NCI-H1105 (cell line): ENCODE measurements at places on chromosomes 4 and X.

GRCh38 chr4:78706302-78706701 lies 69.8 kb upstream of the BMP2K start:
- no peak for DNase-seq

GRCh38 chr4:123553733-123554637 lies 157.4 kb downstream of the SPRY1 start:
- DNase-seq = no peak

- DNase-seq = no peak
Observed at GRCh38 chrX:111687305-111687704, 6.3 kb downstream of the ALG13 start.

DNA sequence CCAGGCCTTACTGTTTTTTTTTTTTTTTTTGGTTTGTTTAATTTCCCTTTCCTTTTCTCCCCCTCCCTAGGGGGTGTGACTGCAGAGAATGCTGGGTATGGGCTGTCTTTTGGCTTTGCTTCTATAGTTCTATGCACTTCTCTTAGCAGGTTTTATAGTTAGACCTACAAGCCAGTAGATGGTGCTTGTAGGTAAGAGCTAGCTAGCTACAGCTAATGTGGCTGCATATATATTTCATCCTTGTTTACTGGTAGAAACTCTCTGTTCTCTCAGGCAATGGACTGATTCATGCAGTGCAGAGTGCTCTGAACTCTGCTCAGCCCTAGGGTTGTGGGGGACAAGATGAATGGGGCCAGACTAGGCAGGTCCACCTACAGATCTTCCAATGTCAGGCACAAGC lies 246.4 kb downstream of the SH2D1A start:
- DNase-seq = no peak

DNA sequence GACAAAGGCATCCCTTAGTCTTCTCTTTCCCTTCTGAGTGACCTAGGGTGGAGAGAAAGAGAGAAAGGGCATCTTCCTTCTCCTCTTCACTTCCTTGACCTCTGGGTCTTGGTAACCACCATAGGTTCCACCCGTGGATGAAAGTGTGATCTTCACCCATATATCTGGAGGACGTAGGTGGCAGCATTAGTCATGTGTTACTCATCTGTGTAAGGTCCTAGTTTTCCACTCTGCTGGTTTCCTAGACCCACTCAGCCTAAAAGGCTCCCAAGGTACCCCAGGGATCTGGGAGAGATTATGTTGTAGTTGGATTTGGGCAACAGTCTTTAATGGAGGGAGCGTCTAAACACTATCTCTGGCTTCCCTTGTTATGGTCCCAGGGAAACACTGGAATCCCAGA lies 45.5 kb upstream of the RAB9B start:
- no peak for DNase-seq

- no peak for DNase-seq
Observed at GRCh38 chrX:48831136-48831908, 4.1 kb downstream of the PCSK1N start.

GRCh38 chr4:3498901-3499510 lies 33.2 kb downstream of the LRPAP1 start:
- DNase-seq = no peak

- DNase-seq = no peak
Observed at GRCh38 chrX:30690330-30690729, 37.1 kb downstream of the GK start.

DNA sequence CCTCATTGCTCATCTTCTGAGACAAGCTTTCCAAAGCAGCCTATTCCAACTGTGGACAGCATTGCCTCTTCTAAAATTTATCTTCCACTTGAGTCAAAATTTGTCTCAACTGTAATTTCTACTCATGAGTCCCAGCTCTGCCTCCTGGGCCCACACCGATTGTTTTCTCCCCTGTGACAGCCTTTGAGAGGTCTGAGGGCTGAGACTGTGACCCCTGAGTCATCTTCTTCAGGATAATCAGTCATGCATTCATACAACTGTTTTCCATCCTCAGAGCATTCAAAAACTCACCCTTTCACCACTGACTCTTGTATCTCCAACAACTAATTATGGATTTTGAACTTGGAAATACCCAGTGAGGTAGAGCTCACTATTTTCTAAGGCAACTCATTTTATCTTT lies 228.1 kb downstream of the EDA2R start:
- no peak for DNase-seq

DNA sequence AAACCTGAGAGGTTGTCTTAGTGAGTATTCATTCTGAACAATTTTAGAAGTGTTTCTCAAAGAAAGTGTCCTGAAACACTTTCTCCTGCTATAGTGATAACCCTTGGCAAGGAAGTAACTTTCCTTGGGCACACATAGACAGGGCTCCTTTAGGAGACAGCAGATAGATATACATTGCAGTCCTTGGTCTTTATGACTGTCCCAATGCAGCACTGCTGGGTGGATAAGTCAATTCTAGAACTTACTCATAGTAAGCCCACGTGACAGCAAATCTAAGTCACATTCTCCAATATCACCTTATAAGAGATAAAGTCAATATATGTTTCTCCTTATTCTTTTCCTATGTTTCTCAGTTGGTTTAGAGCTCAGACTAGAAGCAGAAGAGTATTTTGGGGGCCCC lies 46.7 kb downstream of the GPRASP3 start:
- DNase-seq = no peak

- DNase-seq = no peak
Observed at GRCh38 chrX:130196466-130196865, 24.7 kb downstream of the RAB33A start.

DNA sequence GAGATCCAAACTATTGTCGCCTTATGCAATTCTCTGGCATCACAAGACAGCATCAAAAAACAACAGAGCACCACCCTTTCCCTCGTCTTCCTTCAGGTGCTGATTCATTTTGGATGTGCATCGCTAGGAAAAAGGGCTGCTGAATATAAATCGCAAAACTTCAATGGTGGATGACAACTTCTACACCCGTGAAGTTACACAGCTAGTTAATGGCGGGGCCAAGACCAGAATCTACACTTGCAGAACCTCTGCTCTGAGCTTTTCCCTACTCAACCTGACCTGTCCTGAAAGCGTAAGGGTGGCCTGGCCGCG lies 674 bp downstream of the GNPDA2 start:
- DNase-seq = no peak

- DNase-seq = no peak
Observed at GRCh38 chr4:172698256-172698655, 470.4 kb upstream of the GALNT7 start.

- no peak for DNase-seq
Observed at GRCh38 chr4:132125131-132125530, 1024.0 kb upstream of the PCDH10 start.

GRCh38 chrX:122418758-122419157 lies 765.3 kb upstream of the GRIA3 start:
- DNase-seq = no peak

GRCh38 chr4:144970597-144970996 lies 127.4 kb downstream of the ANAPC10 start:
- no peak for DNase-seq

GRCh38 chrX:156001001-156001666 lies 3.6 kb downstream of the IL9R start:
- DNase-seq = no peak

- DNase-seq = no peak
Observed at GRCh38 chr4:152028131-152028530, 267.3 kb upstream of the GATB start.

DNA sequence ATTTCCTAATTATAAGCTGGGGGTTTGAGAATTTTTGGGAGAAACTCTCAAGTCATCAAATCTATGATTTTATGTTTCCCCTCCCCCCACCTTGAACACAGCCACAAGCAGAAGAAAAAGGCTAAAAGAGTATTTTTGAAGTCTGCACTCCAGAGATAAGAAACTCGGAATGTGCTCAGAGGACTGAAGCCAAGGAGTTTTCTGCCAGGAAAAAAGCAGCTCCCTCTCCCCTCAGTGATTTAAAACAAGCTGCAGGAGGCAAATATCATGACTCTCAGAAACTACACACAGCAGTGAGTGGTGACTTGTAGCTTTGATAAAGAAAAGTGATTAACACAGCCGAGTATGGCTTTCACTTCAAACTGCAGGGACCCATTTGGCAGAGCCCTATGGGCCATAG lies 800.2 kb upstream of the FTHL17 start:
- DNase-seq = no peak

- no peak for DNase-seq
Observed at GRCh38 chrX:119266364-119266995, 30.4 kb downstream of the PGRMC1 start.

GRCh38 chr4:17597517-17597916 lies 16.9 kb upstream of the MED28 start:
- no peak for DNase-seq

- no peak for DNase-seq
Observed at GRCh38 chr4:174320494-174321199, 36.9 kb downstream of the CEP44 start.

DNA sequence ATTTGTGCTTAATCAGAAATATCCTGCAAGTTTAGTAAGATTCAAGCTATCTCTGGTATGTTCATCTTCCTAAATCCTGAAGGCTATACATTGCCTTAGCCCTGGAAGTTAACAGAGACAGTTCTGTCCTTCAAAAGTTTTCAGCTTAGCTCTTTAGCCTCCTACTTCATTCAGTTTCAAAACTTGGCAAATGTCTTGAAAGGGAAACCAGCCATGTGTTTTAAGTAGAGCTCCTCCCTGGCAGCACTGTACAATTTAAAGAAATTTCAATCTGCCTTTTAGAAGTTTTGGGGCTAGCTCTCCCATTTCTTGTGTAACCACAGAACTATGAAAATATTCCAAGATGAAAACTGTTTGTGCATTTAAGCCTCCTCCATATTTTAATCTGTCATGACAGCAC lies 47.0 kb downstream of the FANCB start:
- DNase-seq = no peak

DNA sequence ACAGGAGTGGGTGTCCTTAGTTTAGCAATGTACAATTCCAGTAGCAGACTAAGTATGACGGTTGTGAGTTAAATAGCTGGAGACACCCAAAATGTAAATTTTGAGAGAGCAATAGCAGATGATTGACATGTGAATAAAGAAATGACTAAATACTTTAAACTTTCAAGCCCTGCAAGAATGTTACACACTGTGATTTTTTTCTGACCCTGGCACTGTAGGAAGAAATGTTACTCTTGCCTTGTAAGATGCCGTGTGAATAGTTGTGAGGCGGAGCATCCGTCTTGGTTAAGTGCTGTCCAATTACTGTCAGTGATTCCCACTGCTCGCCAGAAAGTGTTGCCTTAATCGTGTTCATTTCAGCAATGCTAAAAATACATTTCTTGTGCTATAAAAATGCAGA lies 1248.1 kb downstream of the RAPGEF2 start:
- DNase-seq = no peak
